CD4-positive, alpha-beta T cell treated with Interleukin-21 for 1 hour (primary cell): ENCODE measurements at places on chromosomes 5 and 9.

- no peak for DNase-seq
These were observed 84.1 kb downstream of the FEM1C start for GRCh38 chr5:115460472-115460871.

- no peak for DNase-seq
These were observed 47.4 kb downstream of the RNF180 start for GRCh38 chr5:64213011-64213410.

DNA sequence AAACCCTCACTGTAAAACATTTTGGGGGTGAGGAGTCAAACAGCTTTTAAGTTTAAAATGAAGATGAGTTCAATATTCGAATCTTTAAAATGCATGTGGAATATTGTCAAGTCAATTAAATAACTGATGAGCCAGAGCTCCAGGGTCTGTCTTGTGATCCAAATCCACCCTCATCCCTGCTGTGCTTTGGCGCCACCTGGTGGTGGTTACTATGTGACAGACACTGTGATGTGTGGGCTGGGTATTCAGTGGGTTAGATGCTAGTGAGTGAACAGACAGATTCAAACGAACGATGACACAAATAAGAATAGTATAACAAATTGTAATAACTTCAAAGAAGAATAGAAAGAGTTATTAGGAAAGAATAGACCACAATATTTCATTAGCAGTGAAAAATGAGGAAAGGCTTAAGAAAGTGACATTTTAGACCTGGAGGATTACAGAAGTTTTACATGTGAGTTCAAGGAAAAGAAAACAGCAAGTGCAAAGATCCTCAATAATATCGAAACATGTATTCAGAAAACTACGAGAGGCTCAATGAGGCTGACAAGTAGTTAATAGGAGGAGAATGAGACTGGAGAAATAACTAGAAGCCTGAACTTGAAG is 51.4 kb upstream of the CHSY3 start:
- DNase-seq, result peak; percentile 55

GRCh38 chr5:9922719-9923118 is 292.6 kb upstream of the TAS2R1 start:
- DNase-seq, result no peak

DNA sequence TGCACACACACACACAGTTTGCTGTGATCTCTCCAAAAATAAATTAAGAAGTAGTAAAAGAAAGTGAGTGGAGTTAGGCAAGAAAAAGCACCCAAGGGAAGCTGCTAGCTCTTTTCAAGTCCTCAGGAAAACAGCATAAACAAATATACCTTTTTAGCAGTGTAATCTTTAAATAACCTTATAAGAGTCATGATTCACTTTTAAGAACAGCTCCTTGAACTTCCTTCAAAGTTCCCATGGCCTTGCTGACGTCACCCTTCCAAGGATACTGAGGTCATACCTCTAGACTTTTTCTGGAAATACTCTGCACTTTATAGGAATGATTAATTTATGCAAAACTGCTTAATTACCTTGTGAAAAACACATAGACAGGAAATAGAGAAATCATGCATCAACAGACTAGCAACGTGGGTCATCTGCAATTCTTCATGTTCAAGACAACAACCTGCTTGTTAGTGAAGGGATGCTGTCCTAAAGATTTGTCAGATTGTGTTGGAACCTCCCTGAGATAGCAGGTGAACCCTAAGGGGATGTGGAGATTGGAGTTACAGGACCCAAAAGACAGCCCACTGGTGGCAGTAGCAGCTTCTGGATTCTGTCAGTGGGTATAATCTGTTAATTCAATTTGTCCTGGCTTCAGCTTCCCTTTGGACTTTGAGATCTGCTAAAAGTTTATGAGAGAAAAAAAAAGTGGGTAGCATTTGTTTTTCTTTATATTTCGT is 229.0 kb downstream of the ELAVL2 start:
- no peak for DNase-seq

GRCh38 chr5:88646866-88647265 is 236.1 kb downstream of the MEF2C start:
- DNase-seq, result no peak

- no peak for DNase-seq
These were observed 18.4 kb upstream of the DEPDC1B start for GRCh38 chr5:60718166-60718892.

- peak; percentile 39 for DNase-seq
These were observed 31.1 kb downstream of the OR2K2 start for GRCh38 chr9:111298731-111299598.
